ENCODE measurements at places on chromosomes 6 and 20.
A peak's percentile ranks its signal among the peaks of the same experiment; 100 is the strongest.

- DNase-seq = no peak
These were observed 92.0 kb upstream of the PAX1 start for GRCh38 chr20:21613512-21613911.

DNA sequence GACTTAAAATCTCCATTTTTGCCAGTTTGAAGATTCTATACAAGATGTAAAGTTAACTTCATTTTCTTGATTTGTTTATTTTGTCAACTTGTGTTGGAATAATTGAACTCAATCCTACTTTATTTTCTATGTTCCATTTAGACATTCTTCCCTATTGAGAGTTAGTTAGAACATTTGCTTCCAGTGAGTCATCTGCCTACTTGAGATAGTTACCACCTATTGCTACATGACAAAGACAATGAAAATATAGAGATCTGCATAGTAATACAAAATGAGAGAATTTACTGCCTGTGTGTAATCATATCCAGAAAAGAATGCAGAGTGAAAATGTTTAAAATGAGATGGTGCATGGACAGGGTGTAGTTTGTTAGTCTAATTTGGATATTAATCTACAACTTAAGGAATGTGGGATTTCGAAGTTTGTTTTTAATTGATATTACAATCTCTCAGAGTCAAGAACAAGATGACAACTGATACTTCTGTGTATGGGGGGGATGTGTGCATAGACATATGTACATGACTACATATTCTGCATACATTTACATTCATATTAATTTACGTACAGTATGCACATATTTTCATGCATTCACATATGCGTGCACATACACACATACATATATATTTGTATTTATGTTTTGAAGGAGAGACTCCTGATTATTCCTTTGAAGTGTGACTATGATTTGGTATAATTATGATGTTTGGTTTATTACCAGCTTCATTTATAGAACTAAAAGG, 420.1 kb downstream of the NKAIN2 start:
- DNase-seq = peak; percentile 31

GRCh38 chr6:29563435-29563965, 4.0 kb upstream of the UBD start:
- no peak for DNase-seq

DNA sequence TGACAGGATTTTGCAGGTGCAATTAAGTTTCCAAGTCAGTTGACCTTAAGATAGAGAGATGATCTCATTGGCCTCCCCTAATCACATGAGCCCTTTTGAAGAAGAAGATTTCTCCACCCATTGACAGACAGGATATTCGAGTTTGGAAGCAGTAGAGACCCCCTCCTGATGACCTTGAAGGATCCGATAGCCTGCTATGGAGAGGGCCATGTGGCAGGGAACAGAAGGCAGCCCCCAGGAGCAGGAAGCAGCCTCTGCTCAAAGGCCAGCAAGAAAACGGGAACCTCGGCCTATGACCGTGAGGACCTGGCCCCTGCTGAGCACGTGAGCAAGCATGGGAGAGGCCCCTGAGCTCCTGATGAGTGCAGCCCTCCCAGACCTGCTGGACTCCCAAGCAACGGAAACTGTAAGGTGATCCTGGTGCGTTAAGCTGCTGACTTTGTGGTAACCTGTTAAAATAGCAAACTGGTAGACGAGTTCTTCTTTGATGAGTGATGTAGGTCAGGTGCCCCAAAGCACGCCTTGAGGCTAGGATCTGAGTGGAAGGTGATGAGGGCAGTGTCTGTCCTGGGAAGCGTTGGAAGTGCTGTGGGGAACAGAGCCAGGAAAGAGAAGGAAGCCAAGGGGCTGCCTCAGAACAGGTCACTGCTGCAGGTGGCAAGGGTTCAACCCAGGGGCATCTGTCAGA, 18.5 kb upstream of the TUBB2A start:
- DNase-seq = no peak

DNA sequence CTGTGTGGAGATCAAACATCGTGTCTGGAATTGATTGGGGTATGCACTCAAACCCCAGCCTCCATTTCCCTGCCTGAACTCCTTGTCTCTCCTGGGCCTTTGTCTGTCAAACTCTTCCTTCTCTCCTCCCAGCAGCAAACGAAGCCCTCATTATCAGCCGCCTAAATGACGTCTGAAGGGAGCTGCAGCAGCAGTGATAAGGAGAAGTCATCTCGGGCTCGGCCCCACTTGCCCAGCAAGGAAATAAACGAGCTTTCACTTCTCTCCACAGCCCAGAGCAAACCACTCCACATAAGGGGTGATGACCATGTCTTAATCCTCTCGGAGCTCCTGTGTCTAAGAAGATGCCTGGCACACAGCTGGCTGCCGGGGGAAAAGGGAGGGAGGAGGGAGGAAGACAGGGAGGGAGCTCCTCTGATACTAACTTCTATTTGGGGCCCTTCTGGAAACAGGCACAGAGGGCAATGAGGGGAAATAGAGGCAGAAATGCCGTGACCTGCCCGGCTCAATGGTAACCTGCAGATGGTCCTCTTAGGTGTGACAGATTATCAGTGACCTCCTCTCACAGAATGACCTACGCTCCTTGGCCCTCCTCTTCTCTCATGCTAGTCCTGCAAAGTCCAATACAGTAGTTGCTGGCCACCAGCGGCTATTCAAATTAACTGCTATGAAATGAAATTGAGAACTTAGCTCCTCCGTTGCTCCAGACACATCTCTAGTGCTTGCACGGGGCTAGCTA, 100.4 kb downstream of the PXDC1 start:
- no peak for DNase-seq

DNA sequence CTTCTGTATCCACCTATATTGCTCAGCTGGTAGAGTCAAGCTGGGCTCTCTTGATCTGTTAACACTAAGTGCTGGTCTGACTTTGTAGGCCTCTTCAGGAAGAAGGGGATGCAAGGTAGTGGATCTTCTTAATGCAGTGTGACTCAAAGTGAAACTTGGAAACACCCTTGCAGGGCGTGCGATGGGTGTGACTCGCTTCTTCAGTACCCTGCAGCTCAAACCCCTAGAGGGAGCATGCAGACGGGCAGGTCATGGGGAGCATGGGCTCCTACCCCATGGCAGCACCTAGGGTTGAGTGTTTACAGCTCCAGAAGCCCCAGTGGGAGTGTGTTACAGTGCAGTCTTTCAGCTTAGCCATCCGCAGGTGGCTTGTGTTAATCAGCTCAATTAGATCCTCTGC, 757 bp upstream of the SAMD3 start:
- DNase-seq = no peak

- DNase-seq = no peak
These were observed 167.2 kb upstream of the MAP3K7 start for GRCh38 chr6:90753820-90754643.

GRCh38 chr6:145802141-145802540, 12.5 kb downstream of the FBXO30 start:
- DNase-seq = no peak

All from kidney epithelial cell (primary cell).